ENCODE measurements at places on chromosomes 6 and 20.

DNA sequence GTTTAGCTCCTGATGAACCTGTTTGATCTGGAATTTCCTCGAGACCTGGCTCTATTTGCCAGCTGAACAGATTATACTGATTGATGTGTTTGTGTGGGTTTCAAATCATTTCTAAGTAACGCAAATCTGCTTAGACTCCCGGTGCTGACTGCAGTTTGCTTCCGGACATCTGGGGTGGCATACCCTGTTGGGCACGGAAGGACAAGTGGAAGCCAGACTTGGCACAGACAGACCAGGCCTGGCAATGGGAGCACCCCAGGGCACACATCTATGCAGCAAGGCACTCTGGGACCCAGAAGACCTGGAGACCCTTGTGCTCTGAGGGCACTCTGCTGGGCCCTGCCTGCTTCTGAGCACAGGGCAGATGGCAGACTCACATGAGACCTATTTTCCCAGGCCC is 433.7 kb upstream of the CHD6 start:
- no peak for DNase-seq

DNA sequence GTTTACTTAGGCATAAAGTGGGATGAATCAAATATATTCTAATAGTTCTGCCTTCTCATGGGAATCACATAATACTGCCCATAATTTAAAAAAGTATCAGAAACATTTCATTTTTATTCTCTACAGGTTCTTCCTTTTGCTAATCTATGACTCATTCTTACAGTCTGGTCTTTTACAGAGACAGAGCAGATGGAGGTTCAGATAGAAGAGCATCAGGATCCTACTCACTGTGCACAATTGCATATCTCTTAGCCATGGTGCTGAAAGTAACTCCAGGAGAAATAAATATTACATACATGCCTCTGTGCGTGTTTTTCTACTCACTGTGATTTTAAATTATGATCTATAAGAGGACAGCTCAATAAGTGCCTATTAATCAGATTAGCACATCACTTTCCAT is 16.3 kb upstream of the OR2B6 start:
- DNase-seq: no peak

GRCh38 chr20:42391807-42392206 is 773.6 kb upstream of the CHD6 start:
- no peak for DNase-seq

- no peak for DNase-seq
These were observed 74.4 kb upstream of the TBC1D7 start for GRCh38 chr6:13402711-13403110.

GRCh38 chr6:29619578-29620160 is 13.3 kb downstream of the GABBR1 start:
- DNase-seq: no peak

- no peak for DNase-seq
These were observed 403.3 kb downstream of the EPM2A start for GRCh38 chr6:145332011-145332410.

DNA sequence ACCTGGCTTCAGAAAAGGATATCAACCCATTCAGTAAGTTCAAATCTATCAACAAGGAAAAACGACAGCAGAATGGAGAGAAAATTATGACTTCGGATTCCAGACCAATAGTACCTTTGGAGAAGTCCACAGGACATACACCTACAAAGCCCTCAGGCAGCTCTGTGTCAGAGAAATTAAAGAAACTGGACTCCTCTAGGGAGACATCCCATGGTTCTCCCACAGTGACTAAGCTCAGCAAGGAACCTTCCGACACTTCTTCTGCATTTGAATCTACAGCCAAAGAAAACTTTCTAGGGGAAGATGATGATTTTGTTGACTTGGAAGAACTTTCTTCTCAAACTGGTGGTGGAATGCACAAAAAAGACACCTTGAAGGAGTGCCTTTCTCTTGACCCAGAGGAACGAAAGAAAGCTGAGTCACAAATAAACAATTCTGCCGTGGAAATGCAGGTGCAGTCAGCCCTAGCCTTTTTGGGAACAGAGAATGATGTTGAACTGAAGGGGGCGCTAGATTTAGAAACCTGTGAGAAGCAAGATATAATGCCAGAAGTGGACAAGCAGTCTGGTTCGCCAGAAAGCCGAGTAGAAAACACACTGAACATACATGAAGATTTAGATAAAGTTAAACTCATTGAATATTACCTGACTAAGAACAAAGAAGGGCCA is 67.4 kb upstream of the HINT3 start:
- no peak for DNase-seq

- DNase-seq: no peak
These were observed 146.6 kb downstream of the ANKRD60 start for GRCh38 chr20:58081846-58082245.

DNA sequence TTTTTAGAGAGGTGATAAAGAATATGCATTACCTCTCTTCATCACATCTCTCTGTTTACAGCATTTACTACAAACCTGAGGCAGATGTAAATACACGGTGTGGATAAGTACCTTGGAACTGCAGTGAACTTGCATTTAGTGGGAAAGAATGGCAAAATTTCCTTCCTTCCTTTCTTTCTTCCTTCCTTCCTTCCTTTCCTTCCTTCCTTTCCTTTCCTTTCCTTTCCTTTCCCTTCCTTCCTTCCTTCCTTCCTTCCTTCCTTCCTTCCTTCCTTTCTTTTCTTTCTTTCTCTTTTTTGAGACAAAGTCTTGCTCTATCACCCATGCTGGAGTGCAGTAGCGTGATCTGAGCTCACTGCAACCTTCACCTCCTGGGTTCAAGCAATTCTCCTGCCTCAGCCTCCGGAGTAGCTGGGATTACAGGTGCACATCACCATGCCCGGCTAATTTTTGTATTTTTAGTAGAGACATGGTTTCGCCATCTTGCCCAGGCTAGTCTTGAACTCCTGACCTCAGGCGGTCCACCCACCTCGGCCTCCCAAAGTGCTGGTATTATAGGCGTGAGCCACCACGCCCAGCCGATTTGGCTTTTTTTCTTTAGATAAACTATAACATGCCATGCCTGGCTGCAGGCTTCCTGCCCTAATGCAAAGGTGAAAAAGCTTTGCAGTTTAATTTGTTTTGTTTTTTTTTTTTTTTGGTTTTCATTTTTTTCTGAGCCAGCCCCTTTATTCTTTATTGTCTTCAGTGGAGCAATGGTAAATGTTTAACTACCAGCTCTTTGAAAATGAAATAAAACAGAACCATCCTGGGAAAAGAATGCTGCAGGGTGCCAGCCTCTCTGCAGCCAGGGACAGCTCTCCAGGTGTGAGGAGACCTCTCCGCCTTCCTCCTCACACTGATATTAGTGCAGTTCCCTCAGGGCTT is 64.2 kb upstream of the NEDD9 start:
- no peak for DNase-seq

DNA sequence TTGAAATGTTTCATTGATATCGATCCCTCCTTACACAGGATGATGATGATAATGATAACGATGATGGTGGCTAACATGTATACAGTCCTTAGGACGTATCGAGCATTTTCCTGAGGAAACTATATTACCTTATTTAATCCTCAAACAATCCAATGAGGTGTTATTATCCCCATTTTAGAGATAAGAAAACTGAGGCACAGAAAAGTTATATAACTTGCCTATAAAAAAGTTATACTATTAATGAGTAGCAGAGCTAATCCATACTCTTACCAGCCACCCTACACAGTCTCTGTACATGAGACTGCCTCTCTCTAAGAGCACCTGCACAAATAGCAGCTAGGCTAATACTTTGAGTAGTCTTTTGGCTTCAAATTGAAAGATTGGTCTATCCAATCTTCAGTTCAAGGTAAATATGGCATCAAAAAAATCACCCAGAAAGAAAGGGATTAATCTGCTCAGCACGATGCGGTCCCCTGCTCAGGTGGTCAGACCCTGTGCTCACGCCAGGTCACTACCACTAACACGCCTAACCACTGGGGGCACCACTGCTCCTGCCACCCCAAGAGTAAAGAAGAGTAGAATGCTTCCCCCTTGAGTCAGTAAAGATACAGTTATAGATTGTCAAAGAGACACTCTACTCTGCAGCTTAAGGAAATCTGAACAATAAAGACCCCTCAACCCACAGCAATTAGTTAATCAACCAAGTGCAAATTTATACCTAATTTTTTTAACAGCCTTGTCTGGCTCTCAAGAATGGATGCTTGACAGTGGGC is 15.0 kb downstream of the GABBR1 start:
- DNase-seq: no peak

DNA sequence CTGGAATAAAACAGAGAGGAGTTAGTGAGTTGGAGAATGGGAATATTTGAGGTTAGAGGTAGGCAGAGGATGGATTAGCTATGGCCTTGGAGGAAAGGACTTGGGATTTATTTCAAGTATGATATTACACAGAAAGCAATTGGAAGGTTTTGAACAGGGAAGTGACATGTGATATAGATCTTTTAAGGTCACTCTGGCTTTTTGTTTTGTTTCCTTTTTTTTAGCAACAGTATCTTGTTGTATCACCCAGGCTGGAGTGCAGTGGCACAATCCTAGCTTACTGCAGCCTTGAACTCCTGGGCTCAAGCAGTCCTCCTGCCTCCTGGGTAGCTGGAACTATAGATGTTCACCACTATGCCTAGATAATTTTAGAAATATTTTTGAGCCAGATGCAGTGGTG is 190.3 kb downstream of the UTRN start:
- DNase-seq: no peak

DNA sequence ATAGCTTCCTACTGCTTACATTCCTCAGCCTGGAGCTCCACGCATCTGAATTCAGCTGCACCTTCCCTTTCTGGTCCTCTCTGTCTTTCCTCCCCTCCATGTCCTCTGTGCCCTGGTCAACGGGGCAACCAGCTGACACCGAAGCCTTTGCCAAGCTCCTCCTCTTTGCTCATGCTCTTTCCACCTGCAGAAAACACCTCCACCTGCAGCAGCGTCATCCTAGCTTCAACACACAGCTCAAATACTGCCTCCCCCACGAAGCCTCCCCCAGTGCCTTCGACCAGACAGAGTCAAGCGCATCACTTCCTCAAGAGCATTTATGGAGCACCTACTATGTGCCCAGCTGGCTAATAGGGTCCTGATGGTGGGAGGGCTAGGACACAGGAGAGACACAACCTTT is 9.2 kb downstream of the CDH22 start:
- no peak for DNase-seq

DNA sequence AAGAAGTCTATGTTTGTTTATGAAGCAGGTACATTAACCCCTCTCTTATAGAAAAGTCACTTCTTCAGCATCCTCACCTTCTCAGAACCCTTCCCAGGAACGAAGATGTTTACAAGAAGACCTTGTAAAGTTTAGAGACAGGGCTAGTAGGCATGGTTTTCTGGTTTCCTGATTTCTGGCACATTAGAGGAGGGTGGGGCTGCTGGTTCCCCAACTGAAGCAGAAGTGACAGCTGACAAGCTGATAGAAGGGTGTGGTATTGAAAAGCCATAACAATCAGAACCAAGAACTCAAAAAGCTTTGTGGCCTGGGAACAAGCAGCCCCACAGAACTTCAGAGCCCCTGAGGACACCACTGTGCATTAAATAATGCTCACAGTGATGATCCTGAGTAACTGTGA is 91.2 kb downstream of the RTN4IP1 start:
- no peak for DNase-seq

DNA sequence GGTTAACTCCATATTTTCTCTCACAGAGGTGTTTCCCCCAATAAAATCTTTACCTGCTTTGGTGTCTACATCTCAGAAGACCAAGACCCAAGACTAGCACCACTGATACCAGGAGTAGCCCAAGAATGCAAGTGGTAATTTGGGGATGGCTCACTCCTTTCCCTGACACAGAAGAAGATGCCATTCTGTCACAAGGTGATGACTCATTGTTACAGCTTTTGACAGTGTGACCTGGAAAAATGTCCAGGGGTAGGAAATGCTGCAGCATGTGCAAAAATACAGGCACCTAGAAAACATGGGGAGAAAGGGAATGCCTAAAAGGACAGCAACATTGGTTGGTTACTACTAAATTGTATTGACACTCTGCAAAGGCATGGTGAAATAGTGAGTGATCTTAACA is 254.0 kb upstream of the GJE1 start:
- DNase-seq: no peak

GRCh38 chr6:42251500-42251899 is 33.8 kb upstream of the MRPS10 start:
- DNase-seq: no peak

- DNase-seq: no peak
These were observed 310.7 kb upstream of the CDH4 start for GRCh38 chr20:60941379-60941778.

- DNase-seq: no peak
These were observed 376.6 kb downstream of the DHX35 start for GRCh38 chr20:39338469-39339376.

GRCh38 chr6:3209114-3210023 is 18.1 kb downstream of the TUBB2B start:
- no peak for DNase-seq

GRCh38 chr6:106377061-106377540 is 16.6 kb downstream of the CRYBG1 start:
- DNase-seq: no peak

GRCh38 chr20:5621305-5621704 is 128.9 kb upstream of the SHLD1 start:
- no peak for DNase-seq

- no peak for DNase-seq
These were observed 3.7 kb downstream of the SAPCD1 start for GRCh38 chr6:31765910-31766794.

DNA sequence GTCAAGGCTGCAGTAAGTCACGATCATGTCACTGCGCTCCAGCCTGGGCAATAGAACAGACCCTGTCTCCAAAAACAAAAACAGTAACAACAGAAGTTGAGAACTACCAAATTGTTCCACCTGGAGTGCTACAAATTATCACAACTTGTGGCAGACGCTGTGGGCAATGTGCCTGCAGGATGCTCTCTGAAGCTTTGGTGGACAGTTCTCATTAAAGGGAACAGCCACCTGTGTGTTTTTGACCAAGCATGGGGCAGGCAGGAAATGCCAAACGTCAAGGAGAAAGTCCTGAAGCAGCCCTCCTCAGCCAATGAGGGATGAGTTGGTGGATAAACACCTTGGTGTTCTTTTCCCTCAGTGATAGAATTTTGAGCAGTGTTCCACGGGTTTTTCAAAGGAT is 15.8 kb downstream of the COX4I2 start:
- DNase-seq: no peak
